ENCODE measurements at places on chromosomes 5 and 9.

- no peak for DNase-seq
These were observed 823.2 kb downstream of the TLE1 start for GRCh38 chr9:80866121-80866520.

GRCh38 chr9:118423021-118423420 is 718.8 kb downstream of the TLR4 start:
- DNase-seq = no peak

GRCh38 chr5:134968055-134968454 is 348 bp downstream of the CATSPER3 start:
- no peak for DNase-seq

GRCh38 chr9:69584759-69585158 is 87.4 kb downstream of the APBA1 start:
- DNase-seq = no peak

GRCh38 chr9:130689937-130690700 is 3.5 kb upstream of the EXOSC2 start:
- no peak for DNase-seq

GRCh38 chr9:76143834-76144233 is 250.4 kb downstream of the RFK start:
- no peak for DNase-seq

- no peak for DNase-seq
These were observed 217.9 kb downstream of the SREK1 start for GRCh38 chr5:66362046-66362445.

DNA sequence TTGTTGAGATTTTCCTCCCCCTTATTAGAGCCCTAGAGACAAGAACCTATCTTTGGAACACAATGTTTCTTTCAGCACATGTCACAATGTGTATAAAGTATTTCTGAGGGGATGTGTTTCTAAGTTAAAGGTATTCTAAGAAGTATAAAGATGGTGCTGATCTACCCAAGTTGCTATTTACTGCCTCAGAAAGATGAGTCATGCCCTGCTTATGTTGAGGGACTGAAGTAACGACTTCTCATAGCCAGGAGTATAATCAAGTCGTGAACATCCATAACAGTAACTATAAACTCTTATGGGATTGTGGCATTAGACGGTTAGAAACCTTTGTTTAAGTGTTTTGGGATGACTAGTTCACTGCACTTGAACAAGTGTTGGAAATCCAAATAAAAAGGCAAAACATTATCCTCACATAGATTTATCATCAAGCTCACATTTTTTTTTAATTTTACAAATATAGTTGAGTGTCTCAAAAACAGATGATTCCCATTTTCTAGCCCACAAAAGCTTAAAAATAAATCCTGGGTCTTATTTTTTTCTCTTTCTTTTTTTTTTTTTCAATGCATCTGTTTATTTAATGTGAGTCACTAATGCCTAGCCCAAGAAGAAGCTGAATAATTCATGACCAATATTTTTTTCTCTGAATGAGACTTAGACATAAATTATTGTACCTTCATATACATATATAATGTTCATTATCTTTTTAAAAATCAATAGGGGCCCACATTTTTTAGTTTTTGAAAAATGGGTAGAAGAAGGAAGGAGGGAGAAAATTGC is 12.2 kb upstream of the TMEM252 start:
- peak; percentile 44 for DNase-seq

- no peak for DNase-seq
These were observed 281.4 kb downstream of the ISL1 start for GRCh38 chr5:51664491-51665250.

- DNase-seq = no peak
These were observed 265.3 kb upstream of the GAS1 start for GRCh38 chr9:87212605-87213021.

DNA sequence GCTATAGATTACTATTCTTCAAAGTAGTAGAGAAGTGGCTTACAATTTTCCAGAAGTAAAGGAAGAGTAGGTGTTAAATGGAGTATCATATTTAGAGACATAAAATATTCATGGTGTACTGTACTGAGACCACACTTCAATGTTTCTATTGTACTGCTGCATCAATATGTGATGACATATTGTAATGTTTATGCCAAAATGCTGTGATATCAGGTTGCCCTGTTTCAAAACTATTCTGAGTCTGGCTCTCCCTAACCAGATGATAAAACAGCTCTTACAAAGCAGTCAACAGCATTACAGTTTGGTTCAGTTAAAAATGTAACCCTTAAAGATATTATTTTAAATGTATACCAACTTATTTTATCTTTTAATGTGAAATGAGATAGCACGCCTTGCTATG is 30.8 kb upstream of the ACOT12 start:
- DNase-seq = no peak

GRCh38 chr5:59040024-59040803 is 457.3 kb downstream of the RAB3C start:
- DNase-seq = no peak

DNA sequence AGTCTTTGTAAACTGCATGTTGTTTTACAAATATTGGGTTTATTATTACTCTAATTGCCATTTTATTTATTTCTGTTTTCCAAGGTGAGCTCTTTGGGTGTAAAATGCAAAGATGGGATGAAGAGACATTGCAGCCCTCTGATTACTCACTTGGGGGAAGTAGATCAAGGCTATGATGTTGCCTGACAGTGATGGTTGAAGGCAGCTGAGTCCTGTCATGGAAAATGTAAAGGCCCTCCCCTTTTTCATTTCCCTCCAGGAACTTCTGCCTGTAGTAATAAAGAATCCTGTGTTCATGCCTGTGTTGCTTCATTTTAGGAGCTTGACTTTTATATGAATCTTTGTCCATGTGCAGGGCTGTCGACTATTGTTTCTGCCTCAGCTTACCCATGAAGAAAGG is 605.4 kb upstream of the CLINT1 start:
- DNase-seq = no peak

- no peak for DNase-seq
These were observed 128.9 kb downstream of the BARX1 start for GRCh38 chr9:93826209-93826608.

DNA sequence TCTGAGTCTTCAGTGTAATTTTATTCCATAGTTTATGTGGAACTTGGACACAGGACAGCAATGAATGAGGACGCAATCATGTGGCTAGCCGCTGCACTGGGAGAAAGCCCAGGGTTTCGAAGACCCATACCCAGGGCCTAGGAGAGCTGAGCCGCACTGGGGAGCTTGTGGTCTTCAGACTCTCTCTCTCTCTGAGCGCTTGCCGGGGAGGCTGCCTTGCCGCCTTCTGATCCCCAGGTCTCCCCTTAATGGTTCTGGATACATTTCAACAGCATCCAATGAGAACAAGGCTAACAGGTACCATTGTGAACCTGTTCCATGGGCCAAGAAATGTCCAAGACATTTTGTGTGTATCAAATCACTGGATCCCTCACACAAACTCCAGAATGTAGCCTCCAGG is 383.4 kb downstream of the ICE1 start:
- no peak for DNase-seq

- no peak for DNase-seq
These were observed 428.6 kb upstream of the ADAMTSL1 start for GRCh38 chr9:18045326-18045725.

DNA sequence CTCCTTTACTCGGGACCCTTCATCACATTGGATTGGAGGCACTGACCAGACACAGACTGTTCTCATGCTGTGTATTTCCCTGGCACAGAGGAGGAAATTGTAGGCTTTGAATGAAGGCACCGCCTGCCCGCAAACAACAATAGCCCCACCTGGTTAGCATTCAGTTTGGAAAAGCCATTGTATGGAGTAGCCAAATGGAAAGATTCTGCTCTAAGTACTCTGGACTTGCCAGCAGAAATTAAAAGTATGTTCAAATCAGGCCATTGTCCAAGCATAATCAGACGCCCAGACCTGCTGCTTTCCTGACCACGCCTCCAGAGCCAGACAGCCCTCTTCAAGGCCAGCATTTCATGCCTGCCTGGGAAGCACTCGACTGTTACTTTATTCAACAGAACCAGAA is 8.0 kb upstream of the SEMA4D start:
- DNase-seq = no peak

GRCh38 chr5:40400245-40400644 is 279.5 kb upstream of the PTGER4 start:
- DNase-seq = no peak

DNA sequence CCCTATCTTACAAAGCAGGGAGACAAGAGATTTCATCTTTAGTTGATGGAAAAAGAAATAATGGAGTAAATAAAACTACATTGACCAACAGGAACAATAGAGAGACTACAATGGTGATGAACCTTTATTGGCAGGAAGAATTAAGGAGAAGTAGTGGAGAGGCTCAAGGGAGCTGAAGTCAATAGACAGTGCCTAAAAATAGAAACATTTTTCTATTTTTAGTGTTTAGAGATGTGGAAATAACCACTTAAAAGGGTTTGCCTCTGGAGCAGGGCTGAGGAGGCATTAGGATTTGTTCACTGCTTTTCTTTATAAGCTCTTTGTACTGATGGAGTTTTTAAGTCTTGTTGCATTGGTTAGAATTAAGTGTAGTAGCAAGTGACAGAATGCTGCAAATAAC is 98.4 kb upstream of the ERCC6L2 start:
- no peak for DNase-seq

DNA sequence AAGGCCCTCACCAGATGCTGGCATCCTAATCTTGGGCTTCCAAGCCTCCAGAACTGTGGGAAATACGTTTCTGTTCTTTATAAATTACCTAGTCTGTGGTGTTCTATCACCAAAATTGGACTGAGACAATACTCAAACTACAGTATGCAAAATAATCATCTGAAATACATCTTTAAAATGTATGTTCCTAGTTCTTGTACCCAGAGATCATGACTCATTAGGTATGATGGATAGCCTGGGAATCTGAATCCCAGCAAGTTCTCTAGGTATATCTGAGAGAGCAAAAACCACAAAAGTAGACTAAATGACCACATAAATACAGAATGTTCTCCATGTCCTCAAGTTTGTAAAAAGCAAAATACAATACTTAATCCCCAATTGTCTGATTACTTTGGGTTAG is 166.3 kb downstream of the YIPF5 start:
- no peak for DNase-seq

GRCh38 chr5:176436656-176437055 is 11.5 kb upstream of the FAF2 start:
- DNase-seq = no peak

- no peak for DNase-seq
These were observed 8.9 kb downstream of the ZNF366 start for GRCh38 chr5:72498284-72498683.

GRCh38 chr5:149425729-149426128 is 46.6 kb upstream of the IL17B start:
- DNase-seq = no peak

DNA sequence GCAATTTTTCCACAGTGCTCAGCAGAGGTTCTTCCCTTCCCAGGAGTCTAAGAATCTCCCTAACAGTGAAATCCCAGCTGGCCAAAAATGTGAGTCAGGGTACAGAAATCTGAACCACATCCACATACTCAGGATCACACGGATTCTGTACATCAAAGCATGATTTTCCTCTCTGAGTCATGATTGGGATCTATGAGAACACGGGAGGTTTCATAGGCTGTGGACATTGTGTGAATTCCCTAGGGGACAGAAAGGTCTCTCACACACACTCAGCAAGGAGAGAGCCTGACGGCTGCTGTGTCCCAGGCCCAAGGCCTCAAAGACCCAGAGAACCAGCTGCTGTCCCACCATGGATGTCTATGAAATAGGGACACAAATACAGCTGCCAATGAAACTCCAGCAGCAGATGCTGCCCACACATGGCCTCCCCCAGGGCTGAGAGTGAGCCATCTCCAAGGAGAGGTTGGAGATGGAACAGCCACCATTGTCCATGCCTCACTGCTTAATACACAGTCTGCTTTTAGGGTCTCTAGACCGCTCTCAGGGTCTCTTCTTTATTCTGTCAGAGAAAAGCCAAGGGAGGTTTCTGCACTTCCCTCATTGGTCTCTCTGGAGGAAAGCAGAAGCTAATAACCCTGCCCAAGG is 102.7 kb downstream of the ADAMTS12 start:
- no peak for DNase-seq

DNA sequence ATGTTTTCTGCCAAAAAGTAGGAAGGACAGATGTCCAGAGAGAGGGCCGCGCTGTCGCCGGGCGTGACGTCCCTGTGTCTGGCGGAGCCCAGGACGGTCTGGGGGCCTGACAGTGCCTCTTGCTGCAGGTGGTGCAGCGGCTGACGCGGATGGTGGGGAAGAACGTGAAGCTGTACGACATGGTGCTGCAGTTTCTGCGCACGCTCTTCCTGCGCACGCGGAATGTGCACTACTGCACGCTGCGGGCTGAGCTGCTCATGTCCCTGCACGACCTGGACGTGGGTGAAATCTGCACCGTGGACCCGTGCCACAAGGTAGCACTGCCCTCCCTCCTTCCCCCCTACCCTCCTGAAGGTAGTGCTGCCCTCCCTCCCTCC is 7.8 kb downstream of the NELFB start:
- no peak for DNase-seq

- DNase-seq = no peak
These were observed 209.4 kb upstream of the TLE4 start for GRCh38 chr9:79362100-79363081.

- no peak for DNase-seq
These were observed 78.6 kb downstream of the FREM1 start for GRCh38 chr9:14831661-14832060.

GRCh38 chr9:14660721-14661120 is 32.5 kb downstream of the ZDHHC21 start:
- no peak for DNase-seq

GRCh38 chr5:74465724-74466123 is 174.8 kb downstream of the ENC1 start:
- no peak for DNase-seq

DNA sequence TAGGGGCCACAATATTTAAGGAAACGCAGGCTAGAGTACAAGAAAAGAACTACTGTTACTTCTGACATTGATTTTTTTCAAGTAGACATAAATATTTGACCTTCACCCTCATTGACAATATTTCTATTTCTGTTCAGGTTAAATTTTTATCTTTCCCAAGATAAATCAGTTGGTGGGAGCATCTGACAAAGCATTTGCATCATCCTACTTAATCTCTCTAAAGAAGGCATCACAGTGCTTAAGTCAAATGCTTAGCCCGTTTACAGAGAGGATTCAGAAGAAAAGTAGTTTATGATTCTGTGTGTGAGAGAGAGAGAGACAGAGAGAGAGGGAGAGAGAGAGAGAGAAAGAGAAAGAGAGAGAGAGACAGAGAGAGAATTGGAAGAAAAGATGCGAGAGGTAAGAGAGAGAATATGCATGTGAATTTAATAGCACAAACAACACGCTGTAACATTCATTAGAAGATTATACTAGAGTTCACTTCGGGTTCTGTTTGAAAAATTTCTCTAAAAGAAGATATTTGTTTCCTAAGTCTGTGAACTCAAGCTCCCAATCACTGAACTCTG is 1093.3 kb upstream of the CDH6 start:
- DNase-seq = no peak

GRCh38 chr9:118961857-118962256 is 407.4 kb downstream of the BRINP1 start:
- no peak for DNase-seq

All from bone marrow (tissue), 2 donors.